Fibroblast of lung (primary cell): ENCODE measurements at places on chromosomes 1 and 21. TPM values are rescaled to one million over a fixed set of nuclear protein-coding genes. Genes with fewer than 3 reads are reported as not detected.

Gene PPP1R8
- 42.2 and 49.8 TPM in 2 replicates for polyA plus RNA-seq

Gene ZNF670
- 2.3 and 3.2 TPM in 2 replicates for polyA plus RNA-seq

Gene TSTD1
- polyA plus RNA-seq = 0.24 and 7.5 TPM in 2 replicates

Gene RPE65
- polyA plus RNA-seq = not detected in 2 replicates

Gene RYR2
- 0.06 TPM in 1 of 2 replicates, not detected in the other for polyA plus RNA-seq

Gene KCNA2
- not detected in 2 replicates for polyA plus RNA-seq

Gene SPATA46
- not detected in 2 replicates for polyA plus RNA-seq

Gene DHRS3
- 8.4 and 14.1 TPM in 2 replicates for polyA plus RNA-seq

Gene PLA2G2A
- polyA plus RNA-seq = 0.61 TPM in 1 of 2 replicates, not detected in the other

Gene C1orf116
- polyA plus RNA-seq = 0.01 and 0.06 TPM in 2 replicates

Gene ALX3
- polyA plus RNA-seq = not detected in 2 replicates

Gene ABCD3
- 23.9 and 26.4 TPM in 2 replicates for polyA plus RNA-seq

Gene KCNT2
- 0.87 and 0.96 TPM in 2 replicates for polyA plus RNA-seq

Gene FMO4
- polyA plus RNA-seq = 1.5 and 5.5 TPM in 2 replicates

Gene EEIG2
- polyA plus RNA-seq = 13.7 and 17.5 TPM in 2 replicates

Gene SAMD13
- 0.44 and 0.68 TPM in 2 replicates for polyA plus RNA-seq

Gene PRR9
- polyA plus RNA-seq = not detected in 2 replicates

Gene CELA2A
- polyA plus RNA-seq = not detected in 2 replicates

Gene MPL
- polyA plus RNA-seq = not detected in 2 replicates

Gene ZNF124
- polyA plus RNA-seq = 2.9 and 4.5 TPM in 2 replicates

Gene SHISAL2A
- not detected in 2 replicates for polyA plus RNA-seq
